Stimulated activated CD4-positive, alpha-beta T cell treated with anti-CD3 and anti-CD28 coated beads, Interleukin-15, amount 100 ng/mL, for 1 hour (primary cell): ENCODE measurements at places on chromosomes 7 and 10.

DNA sequence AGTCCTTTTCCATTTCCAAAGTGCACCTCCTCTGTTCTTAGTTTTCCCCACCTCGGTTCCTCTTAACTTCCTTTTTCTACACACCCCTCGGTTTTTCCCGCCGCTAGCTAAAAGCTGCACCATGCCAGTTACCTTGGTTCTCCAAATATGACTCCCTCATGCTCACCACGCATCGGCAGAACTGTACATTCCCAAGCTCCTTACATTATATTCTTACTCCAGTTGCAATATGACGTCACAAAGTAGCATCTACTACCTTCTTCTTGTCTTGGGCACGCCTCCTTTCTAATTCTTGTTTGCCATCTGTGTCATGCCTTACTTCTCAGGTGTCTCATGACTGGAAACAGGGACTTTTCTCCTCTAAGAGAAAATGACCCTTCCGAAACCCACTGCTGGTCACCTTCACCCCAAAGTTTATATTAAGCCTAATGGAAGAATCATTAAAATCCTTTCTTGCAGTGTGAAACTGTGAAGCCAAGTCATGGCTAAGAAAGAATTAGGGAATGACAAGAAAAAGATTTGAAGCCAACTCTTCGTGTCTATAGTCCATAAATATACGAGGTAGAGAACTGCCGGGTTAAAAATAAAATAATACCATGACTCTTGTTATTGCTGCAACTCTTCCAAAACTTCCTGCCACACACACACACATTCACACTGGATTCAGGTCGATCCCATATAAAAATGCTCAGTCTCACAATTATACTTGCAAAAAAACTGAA is 1.7 kb downstream of the ESYT2 start:
- DNase-seq = no peak

- DNase-seq = no peak
Observed at GRCh38 chr10:5068274-5068984, 25.8 kb upstream of the AKR1C3 start.

DNA sequence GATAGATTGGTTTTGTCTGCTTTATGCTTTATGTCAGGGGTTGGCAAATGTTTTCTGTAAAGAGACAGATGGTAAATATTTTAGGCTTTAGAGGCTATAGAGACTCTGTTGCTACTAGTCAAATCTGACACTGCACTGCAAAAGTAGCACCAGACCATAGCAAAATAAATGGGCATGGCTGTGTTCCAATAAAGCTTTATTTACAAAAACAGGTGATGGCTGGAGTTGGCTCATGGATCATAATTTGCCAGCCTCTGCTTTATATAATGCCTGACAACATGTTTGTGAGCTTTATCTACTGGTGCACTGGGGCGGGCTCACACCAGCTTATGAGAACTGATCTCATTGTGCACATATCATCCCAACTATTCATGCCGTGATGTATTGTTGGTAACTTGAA is 120.1 kb downstream of the PLXDC2 start:
- no peak for DNase-seq

GRCh38 chr7:69906283-69906995 is 308.2 kb downstream of the AUTS2 start:
- DNase-seq = no peak

- DNase-seq = no peak
Observed at GRCh38 chr10:8556321-8556720, 501.8 kb downstream of the GATA3 start.

DNA sequence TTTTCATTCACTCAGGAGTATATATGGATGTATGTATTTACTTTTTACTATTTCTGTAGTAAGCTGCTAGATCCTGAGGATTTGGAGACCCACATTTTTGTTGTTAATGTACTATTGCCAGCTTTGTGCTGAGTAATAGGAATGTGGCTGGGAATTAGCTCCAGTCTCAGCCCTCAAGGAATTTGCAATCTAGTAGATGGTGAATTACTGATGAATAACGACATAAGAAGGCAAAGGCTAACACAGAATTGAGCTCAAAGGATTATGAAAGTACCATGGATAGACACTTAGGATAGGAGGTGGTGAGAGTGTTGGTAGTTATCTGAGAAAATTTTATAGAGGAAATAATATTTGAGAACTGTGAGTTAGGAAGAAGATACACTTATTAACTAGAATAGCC is 19.9 kb downstream of the CASD1 start:
- DNase-seq = no peak

DNA sequence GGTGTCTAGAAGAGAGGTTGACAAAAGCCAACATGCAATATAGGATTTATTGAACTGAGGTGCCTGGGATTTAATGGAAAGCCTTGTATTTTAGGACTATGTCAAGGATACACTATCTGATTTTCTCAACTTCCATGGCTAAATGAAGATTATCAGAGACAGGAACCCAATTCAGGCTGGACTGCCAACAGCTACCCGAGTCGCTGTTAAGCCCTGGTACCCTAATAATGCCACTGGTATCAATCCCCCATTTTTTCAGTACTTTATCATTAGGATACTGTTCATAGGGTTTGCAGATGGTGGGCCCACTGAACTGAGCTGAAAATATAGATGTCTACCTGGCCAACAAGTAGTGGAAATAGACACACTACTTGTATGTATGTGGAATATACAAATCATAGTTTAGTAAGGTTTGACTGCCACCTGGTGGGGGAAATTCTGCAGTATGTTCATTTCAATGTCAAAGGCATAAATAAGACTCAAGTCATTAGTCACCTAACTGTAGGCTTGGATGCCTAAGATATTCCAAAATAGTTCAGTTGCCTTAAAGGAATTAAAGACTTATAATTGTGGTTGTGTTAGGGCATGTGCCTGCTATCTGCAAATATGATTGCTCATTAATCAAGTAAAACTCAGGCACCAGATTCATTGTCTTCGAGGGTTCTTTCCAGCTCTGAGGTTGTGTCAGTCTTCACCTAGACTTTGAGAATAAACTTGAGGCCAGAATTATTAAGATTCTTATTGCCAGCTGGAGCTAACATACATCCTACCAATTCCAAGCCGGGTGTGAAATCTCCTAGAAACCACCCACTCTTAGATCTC is 34.1 kb upstream of the NOBOX start:
- DNase-seq = no peak

GRCh38 chr7:158325530-158326381 is 261.9 kb downstream of the PTPRN2 start:
- DNase-seq = no peak

- no peak for DNase-seq
Observed at GRCh38 chr10:33459602-33460001, 125.1 kb upstream of the NRP1 start.

DNA sequence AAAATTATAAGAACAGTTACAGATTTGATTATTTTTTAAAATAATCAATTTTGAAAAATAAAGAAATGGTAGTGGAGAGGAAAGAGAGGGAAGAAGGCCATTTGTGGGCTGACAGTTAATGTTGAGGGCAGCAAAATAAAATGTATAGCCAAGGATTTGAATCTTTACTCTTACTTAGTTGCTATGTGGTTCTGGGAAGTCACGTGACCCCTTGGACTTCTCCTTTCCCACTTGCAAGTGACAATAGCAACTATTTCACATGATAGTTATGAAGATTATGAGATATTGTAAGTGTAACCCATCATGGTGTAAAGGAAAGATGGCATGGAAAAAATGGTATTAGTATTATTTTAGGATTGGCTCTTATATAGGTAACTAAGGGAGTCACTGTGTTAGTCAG is 567.3 kb upstream of the GHITM start:
- no peak for DNase-seq

DNA sequence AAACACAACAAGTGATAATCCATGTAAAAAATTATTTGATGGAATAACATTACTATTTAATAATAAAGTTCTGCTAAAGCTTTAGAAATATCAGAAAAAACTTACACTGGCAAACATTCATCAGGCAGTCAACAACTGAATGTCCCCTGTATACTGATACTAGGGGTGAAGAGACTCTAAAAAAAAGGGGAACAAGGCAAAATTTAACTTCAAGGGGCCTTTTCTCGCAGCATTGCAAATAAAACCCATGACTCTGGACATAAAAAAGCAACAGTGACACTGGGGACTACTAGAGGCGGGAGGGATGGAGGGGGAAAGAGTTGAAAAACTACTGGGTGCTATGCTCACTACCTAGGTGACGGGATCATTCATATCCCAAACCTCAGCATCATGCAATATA is 5.8 kb upstream of the IFRD1 start:
- no peak for DNase-seq

DNA sequence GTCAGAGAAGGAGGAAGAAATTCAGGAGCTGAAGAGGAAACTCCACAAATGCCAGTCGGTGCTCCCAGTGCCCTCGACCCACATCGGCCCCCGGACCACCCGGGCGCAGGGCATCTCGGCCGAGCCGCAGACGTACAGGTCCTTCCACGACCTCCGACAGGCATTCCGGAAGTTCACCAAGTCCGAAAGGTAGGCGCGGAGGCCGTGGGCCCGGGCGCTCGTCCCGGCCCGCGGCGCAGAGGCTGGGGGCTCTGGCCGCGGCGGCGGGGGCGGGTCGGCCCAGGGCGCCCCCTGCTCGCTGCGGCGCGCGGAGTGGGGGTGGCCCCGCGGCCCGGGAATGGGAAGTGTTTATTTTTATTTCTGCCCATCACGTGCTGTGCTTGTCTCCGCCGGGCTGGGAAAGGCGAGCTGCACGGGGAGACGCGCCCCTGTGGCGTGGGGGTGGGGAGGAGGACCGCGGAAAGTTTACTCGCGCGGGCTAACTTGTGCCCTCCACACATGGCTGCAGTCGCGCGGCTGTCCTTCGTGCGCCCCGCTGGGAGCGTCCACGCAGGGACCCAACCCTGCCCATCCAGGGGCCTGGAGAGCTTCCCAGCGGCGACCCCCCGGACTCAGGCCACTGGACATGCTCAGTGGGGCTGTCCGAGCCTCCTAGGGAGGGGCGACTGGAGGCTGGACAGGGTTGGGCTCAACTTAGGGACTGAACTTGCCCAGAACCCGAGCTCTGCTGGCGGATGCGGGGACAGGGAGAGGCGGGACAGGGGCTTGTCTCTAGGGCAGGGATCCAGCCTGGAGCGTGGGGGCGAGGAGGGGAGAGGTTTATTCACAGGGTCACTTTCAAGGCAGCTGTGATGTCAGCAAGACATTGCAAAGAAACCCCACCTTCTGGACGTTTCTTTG is 82.6 kb upstream of the PRKG1 start:
- DNase-seq = no peak

DNA sequence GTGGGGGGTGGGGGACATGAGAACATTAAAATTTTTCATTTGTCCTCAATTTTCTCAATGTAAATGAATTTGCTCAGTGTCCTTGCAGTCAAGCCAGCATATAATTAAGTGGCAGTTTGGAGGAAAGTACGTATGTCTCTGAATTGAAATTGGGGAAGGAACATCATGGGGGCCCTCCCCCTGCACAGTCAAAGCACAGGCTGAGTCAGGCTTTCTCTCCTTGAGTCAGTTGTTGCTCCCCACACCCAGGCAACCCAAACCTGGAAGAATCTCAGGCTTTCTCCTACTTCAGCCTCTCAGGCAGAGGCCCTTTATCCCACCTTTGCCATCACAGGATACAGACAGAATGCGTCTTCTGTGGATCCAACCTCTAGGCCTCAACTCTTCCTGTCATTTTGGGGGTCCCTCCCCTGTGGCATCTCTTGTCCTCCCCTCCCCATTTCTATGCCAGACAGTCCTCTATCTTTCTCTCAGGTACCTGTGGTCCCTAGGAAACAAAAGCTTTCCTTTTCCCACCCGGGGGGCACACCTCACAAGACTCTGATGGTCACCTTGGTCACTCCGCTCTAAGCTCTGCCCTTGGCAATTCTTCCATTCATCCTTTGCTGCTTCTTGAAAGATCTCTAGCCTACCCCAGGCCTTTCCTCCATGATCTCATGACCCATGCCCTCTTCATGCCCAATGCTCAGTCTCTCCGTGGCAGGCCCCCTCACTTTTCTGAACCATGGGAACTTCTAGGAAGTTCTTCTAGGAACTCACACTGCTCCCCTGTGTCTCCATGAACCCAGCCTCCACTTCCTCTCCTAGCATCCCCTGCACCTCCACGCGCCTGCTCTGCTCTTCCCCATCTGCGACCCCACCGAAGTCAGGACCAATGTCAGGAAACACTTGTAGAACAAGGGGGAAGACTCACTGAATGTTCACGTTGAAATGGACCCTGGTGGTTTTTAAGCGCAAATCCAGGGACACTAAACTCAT is 40.4 kb downstream of the CREB3L2 start:
- no peak for DNase-seq

DNA sequence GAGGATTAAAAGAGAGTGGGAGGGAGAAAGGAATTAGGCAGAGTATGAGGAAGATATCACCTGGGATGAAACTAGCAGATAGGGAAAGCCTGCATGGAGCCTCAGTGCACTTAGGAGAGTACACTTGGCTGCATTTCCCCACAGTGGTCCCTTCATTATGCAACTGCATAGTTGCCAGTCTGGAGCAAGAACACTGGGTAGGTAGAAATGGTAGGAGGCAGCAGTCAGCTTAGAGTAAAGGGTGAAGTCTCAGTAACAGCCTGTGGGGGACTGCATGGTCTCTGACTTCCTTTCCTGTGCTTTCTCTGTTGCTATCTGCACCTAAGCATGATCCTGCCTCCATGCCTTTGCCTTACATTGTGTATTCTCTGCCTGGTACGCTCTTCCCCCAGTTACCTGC is 14.0 kb upstream of the PCGF5 start:
- DNase-seq = no peak

- no peak for DNase-seq
Observed at GRCh38 chr10:106347547-106347946, 817.0 kb downstream of the SORCS1 start.

- DNase-seq = no peak
Observed at GRCh38 chr10:118339111-118339510, 3.0 kb downstream of the FAM204A start.

- DNase-seq = no peak
Observed at GRCh38 chr7:151403764-151404163, 6.1 kb downstream of the WDR86 start.

DNA sequence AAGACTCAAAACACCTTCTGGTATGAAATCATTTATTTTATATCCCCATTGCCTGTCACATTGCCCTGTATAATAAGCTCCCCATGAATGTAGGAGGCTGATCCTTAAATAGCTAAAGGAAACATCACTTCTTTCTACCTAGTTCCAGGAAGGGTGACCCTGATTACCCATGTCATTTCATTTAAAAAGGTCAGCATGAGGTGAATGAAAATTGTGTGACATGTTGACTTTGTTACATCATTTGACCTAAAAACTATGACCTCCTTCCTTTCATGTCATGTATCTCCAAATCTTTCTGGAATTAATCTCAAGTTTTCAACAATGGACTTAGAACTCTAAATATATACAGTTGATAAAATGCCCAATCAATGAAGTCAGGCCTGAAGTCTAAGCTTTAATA is 161.5 kb downstream of the AHR start:
- no peak for DNase-seq

DNA sequence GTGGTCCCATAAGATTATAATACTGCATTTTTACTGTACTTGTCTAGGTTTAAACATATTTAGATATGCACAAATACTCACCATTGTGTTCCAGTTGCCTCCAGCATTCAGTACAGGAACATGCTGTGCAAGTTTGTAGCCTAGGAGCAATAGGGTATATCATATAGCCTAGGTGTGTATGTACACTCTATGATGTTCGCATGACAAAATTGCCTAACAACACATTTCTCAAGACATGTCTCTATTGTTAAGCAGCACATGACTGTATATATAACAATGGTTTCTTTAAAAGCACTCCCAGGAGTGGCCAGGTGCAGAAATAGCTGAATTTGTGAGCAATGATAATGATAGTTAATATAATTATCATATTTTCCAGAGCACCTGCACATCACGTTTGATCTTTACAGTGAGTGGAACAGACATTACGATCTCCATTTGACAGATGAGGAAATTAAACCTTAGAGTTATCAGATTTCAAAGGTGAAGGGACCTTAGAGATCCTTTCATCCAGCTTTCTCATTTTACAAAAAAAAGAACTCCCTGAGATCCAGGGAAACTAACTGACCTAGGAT is 99.2 kb upstream of the PDCD4 start:
- no peak for DNase-seq
